ENCODE measurements at places on chromosomes 6 and 20. TPM values are rescaled to one million over a fixed set of nuclear protein-coding genes. Genes with fewer than 3 reads are reported as not detected.

GRCh38 chr6:170270984-170271593 is 19.8 kb downstream of the DLL1 start:
- no peak overlapping the region for H3K27ac ChIP-seq
- no peak for DNase-seq
- peaks cover under 1% of the 10 kb centered on the region for H3K4me1 ChIP-seq
- no peak overlapping the region for H3K4me3 ChIP-seq
- no peaks in the 10 kb centered on the region for H3K36me3 ChIP-seq

DNA sequence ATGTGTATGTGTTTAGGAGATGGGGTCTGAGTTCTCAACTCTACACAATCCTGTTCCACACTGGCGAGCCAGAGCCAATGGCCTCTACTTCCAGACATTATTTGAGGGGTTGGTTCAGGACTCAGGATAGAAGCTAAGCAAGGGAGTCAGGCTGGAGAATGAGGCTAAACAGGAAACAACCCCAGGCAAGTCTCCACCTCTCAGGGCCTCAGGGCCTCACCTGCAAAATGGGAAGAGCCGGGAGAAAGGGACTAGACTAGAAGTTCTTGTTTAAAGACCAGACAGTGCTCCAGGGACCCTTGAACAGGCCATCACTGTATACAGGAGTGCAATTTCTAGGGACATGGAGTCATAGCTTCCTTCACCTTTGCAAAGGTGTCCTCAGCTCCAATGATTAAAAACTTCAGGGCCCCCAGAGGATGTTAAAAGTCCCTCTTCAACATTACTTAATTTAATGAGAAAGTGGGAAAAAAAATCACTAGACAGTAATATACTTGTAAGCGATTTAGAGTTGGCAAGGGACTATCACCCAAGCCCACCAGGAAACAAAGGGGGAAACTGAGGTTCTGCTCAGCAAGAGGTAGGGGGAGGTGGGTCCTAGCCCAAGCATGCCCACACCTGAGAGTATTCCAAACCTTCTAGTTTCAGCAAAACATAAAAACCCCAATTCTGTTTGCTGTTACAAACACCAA is 41.7 kb downstream of the ZMYND8 start:
- H3K36me3 ChIP-seq: no peaks in the 10 kb centered on the region
- no peaks in the 10 kb centered on the region for H3K27me3 ChIP-seq
- H3K27ac ChIP-seq: peak overlapping the region; percentile 100
- no peak for DNase-seq
- peaks cover 46% of the 10 kb centered on the region for H3K4me1 ChIP-seq

OLIG3 gene
- not detected for total RNA-seq

- H3K4me1 ChIP-seq: no peaks in the 10 kb centered on the region
- no peaks in the 10 kb centered on the region for H3K27me3 ChIP-seq
- DNase-seq: no peak
- peaks cover 56% of the 10 kb centered on the region for H3K36me3 ChIP-seq
- H3K4me3 ChIP-seq: no peak overlapping the region
- H3K27ac ChIP-seq: no peak overlapping the region
These were observed 36.6 kb downstream of the NKX2-4 start for GRCh38 chr20:21360705-21361104.

DNA sequence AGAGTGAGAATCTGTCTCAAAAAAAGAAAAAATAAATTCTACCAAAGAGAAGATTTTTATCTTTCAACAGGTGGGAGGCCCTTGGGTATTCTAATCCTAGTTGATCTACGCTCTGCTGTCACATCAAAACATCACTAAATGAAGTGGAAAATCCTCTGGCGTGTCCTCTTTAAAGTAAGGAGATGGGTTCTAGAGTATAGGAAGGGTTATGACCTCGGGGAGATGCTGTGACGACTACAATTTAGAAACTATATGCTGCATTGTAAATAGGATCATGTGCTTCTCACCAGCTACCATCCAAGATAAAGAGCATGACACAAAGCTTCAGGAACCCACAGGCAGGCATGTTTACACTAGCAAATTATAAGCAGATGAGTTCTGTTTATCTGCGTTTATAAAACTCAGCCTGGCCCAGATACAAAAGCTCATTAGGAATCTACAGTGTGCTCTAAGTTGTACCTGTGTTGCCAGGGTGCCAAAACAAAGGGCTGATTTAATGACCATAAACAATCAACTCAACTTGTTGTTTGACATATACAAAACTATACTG is 197.1 kb upstream of the PLN start:
- DNase-seq: no peak
- H3K4me1 ChIP-seq: no peaks in the 10 kb centered on the region
- H3K27me3 ChIP-seq: no peaks in the 10 kb centered on the region
- H3K4me3 ChIP-seq: no peak overlapping the region
- no peaks in the 10 kb centered on the region for H3K36me3 ChIP-seq

DNA sequence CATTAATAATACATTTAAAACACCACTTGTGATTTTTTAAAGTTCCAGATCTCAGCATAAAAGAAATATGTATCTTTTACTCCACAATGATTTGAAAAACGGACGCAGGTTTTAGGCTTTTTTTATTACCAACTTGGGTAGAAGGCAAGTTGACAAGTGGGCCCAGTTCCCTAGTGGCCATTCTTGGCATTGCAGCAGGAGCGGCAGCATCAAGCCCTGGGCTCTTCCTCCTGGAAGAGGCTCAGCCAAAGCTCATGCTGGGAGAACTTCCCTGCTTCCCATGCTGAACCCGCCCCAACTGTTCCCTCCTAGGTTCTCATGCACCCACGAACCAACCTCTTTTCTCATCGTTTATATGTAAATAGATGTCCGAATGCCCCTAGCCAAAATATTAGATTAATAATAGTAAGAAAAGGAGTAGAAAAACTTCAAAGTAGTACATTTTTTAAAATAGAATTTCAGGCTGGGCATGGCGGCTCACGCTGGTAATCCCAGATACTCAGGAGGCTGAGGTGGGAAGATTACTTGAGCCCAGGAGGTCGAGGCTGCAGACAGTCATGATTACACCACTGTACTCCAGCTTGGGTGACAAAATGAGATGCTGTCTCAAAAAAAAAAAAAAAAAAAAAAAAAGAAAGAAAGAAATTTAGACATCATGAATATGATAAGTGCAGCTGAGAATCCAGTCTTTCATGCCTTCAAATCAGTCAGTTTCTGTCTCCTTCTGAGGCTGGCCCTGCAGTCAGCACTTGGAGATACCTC is 18.2 kb upstream of the MYB start:
- no peaks in the 10 kb centered on the region for H3K4me1 ChIP-seq

GRCh38 chr6:147534116-147534860 is 25.8 kb downstream of the SAMD5 start:
- H3K4me3 ChIP-seq: no peak overlapping the region
- H3K36me3 ChIP-seq: no peaks in the 10 kb centered on the region
- no peaks in the 10 kb centered on the region for H3K27me3 ChIP-seq
- H3K4me1 ChIP-seq: no peaks in the 10 kb centered on the region
- DNase-seq: no peak
- no peak overlapping the region for H3K27ac ChIP-seq

DNA sequence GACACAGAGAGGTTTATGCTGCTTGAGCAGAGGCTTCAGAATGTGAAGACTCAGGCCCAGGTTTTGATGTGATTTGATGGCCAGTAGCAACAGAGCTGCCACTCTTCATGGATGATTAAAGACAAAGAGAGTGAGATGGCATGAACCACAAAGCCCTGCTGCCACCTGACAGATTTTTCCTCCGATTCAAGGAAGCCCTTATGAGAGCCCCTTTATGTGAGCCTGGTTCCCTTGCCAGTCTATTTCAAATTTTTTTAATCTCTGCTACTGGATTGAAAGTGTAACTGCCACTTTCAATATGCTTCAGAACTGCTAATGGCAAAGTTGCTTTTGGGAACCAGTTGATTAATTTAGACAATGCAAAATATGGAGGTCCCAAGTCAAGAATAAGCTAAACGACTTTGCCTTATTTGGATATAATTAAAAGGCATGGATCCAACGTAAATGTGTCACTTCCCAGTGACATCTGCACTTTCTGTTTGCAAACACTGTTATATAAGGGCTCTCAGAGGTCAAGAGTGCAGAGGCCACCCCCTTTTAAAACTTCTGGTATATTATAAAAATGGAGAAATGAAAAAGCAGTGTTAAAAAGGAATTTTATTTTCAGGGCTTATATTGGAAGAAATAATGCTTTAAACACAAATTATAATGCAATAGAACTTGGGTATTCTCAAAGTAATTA is 238.9 kb upstream of the FLRT3 start:
- no peaks in the 10 kb centered on the region for H3K4me1 ChIP-seq
- no peak for DNase-seq
- no peaks in the 10 kb centered on the region for H3K36me3 ChIP-seq
- H3K27ac ChIP-seq: no peak overlapping the region
- H3K27me3 ChIP-seq: no peaks in the 10 kb centered on the region

- H3K4me3 ChIP-seq: no peak overlapping the region
- H3K27ac ChIP-seq: no peak overlapping the region
- DNase-seq: no peak
These were observed 40.7 kb upstream of the SLC17A4 start for GRCh38 chr6:25713824-25714223.

HCK gene
- 29.0 TPM for total RNA-seq

GRCh38 chr6:14758421-14759081 is 487.3 kb upstream of the JARID2 start:
- no peaks in the 10 kb centered on the region for H3K27me3 ChIP-seq
- no peaks in the 10 kb centered on the region for H3K4me1 ChIP-seq
- no peak overlapping the region for H3K4me3 ChIP-seq
- no peak overlapping the region for H3K27ac ChIP-seq
- no peaks in the 10 kb centered on the region for H3K36me3 ChIP-seq

GRCh38 chr6:49958180-49958579 is 5.8 kb downstream of the DEFB114 start:
- no peaks in the 10 kb centered on the region for H3K36me3 ChIP-seq
- H3K4me1 ChIP-seq: no peaks in the 10 kb centered on the region
- no peak overlapping the region for H3K4me3 ChIP-seq
- H3K27me3 ChIP-seq: no peaks in the 10 kb centered on the region

DNA sequence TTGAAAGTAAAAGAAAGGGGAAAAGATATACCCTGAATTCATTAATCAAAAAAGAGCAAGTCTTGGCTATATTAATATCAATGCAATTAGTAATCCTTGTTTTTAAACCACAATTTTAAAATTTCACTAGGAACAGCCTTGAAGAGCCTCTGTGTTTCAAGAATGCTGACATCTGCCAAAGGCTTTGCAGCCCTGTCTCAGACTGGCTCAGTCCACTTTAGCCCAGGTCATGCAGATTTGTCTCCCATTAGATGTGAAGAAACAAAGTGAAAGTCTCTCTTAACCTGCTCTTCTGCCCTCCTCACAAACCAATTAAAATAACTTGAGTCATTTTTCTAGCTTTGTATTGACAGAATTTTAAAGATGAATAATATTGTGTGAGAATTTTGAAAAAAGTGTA is 102.7 kb upstream of the CARMIL1 start:
- H3K4me3 ChIP-seq: no peak overlapping the region
- no peak for DNase-seq
- H3K36me3 ChIP-seq: no peaks in the 10 kb centered on the region

RHAG gene
- total RNA-seq: not detected

APCDD1L gene
- 9.2 TPM for total RNA-seq

DNA sequence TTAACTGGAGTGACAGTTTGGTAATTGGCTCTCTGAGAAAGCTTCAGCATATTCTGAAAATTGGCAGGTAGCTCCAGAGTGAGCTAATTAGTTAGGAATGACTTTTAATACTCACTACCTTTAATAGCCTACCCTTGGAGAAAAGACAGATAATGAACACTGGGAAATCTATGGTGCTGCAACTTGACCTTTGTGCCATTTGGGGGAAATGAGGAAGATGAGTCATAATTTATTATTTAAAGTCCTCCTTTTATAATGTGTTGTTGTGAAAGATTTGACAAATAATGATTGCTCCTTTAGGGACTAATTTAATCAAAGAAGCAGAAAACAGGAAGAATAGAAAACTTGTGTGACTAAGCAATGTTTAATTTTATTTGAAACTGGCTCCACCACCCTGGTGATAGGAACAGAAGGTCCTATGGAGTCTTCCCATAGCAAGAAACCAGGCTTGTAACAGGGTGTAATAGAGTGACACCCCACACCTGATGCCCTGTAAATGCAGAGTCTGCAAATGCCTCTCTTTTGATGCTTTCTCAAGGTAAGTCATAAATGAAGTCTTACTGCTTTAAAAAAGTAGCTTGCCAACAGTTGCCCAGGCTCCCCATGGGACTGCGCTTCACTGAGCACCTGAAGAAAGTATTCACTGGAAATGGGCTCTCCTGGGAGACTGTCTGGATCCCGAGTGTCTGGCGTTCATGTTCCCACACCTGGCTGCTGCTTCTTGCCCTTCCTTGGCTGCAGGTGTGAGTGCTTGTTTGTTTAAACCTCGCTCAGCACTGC is 134.4 kb downstream of the LRRC1 start:
- no peaks in the 10 kb centered on the region for H3K4me1 ChIP-seq
- H3K27me3 ChIP-seq: no peaks in the 10 kb centered on the region
- H3K36me3 ChIP-seq: no peaks in the 10 kb centered on the region
- H3K27ac ChIP-seq: no peak overlapping the region
- no peak for DNase-seq

NTSR1 gene
- total RNA-seq: not detected

DNA sequence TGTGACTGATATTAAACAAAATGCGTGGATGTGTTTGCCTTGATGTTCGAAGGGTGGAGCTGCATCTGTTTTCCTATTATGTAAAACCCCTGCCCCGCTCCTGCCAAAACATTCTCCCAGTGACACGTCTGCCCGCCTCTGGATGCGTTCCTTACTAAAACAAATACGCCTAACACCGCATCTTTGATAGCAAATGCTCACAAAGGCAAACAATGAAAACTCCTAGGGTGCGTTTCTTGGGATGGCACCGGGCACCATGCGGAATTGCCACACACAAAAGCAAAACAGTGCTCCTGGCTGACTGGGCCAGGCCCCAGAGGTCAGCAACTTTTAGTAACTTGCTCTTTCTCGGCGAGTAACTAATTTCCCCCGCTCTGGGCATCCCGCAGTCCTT is 9.0 kb upstream of the FOXC1 start:
- DNase-seq: no peak
- H3K4me3 ChIP-seq: peak overlapping the region; percentile 66
- peak overlapping the region; percentile 98 for H3K27ac ChIP-seq
- H3K4me1 ChIP-seq: peaks cover 9% of the 10 kb centered on the region

- no peak for DNase-seq
- H3K27me3 ChIP-seq: no peaks in the 10 kb centered on the region
These were observed 108.5 kb downstream of the EPM2A start for GRCh38 chr6:145626857-145627256.
